ENCODE measurements at places on chromosomes 6 and 20. TPM values are rescaled to one million over a fixed set of nuclear protein-coding genes. Genes with fewer than 3 reads are reported as not detected.

The MLIP gene
- total RNA-seq: 0.59 TPM

The HLA-DPA1 gene
- not detected for total RNA-seq

The ABT1 gene
- total RNA-seq: 14.3 TPM

The LY86 gene
- not detected for total RNA-seq

The PEX3 gene
- total RNA-seq: 8.2 TPM

The PPIL6 gene
- 2.4 TPM for total RNA-seq

The PTK6 gene
- not detected for total RNA-seq

The EMILIN3 gene
- 0.30 TPM for total RNA-seq

The RAD21L1 gene
- total RNA-seq: not detected

The NMBR gene
- total RNA-seq: 0.15 TPM

The ALDH5A1 gene
- total RNA-seq: 0.17 TPM

The SLC22A2 gene
- not detected for total RNA-seq

The FAM83D gene
- 40.1 TPM for total RNA-seq

The SLC22A7 gene
- total RNA-seq: not detected

The FHL5 gene
- total RNA-seq: not detected

The HFE gene
- total RNA-seq: 11.1 TPM

The ERVFRD-1 gene
- total RNA-seq: not detected

The METTL24 gene
- total RNA-seq: not detected

The DEFB132 gene
- total RNA-seq: not detected

The OLIG3 gene
- not detected for total RNA-seq

The SPATS1 gene
- total RNA-seq: not detected

The FGD2 gene
- total RNA-seq: not detected

The DTD1 gene
- total RNA-seq: 139 TPM

The RBPJL gene
- total RNA-seq: not detected

The NDUFAF5 gene
- total RNA-seq: 14.3 TPM

The BPIFB1 gene
- not detected for total RNA-seq

All from bronchus fibroblast of lung (primary cell).